GM18507 (cell line): ENCODE measurements at places on chromosomes 13 and 19.

DNA sequence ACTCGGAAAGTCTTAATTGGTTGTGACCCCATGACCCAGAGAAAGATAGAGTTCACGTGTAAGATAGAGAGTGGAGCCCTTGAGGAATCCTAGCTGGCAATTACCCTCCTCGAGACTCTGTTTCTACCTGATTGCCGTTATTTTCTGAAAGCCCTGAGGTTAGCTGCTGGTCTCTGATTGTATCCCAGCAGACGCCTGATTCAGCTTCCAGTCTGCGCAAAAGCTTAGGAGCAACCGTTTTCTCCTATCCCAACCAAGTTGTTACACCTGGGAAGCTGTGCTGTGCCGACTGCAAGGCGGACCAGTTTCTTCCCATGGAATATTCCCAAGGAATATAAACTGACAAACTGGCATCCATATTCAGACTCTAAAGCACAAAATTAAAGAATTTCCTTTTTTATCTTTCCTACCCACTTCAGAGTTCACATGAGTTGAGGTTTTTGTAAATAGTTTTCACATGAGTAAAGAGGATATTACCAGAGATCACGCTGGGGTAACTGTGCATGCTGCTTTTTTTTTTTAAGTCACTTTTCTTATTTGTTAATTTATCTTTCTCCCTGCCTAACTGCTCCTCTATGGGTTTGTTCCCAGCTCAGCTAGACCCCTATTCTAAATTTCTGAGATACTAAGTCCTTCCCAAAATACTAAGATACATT lies 1.5 kb upstream of the TRPC4 start:
- no peak for DNase-seq

- DNase-seq, result no peak
These were observed 449.7 kb downstream of the IRS2 start for GRCh38 chr13:109336730-109337129.

- no peak for DNase-seq
These were observed 14.0 kb upstream of the TNFSF14 start for GRCh38 chr19:6683971-6684370.

DNA sequence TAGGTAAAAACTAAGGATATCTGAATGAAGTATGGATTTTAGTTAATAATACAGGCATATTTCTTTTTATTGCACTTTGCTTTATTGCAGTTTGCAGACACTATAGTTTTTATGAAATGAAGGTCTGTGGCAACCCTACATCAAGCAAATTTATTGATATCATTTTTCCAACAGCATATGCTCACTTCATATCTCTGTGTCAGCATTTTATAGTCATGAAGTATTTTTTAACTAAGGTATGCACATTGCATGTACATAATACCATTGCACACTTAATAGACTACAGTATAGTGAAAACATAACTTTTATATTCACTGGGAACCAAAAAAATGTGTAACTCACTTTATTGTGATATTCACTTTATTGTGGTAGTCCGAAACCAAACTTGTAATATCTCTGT lies 236.3 kb downstream of the SUCLA2 start:
- DNase-seq, result no peak

GRCh38 chr13:32309312-32310133 lies 5.6 kb downstream of the ZAR1L start:
- DNase-seq, result no peak

- no peak for DNase-seq
These were observed 34.3 kb downstream of the ATP4B start for GRCh38 chr13:113623491-113624234.

DNA sequence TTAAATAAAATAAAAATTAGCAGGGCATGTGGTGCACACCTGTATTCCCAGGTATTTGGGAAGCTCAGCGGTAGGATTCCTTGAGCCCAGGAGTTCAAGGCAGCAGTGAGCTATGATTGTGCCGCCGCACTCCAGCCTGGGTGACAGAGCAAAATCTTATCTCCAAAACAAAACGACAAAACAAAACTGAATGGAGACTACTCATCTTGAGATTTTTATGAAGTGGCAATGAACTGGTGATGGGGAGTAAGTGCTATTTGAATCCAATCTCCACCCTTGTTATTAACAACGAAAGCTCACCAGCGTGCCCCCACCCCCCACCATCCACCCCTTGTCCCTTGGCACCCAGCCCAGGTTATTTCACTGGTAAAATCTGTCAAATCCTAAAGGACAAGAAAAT lies 45.2 kb upstream of the URI1 start:
- DNase-seq, result no peak

DNA sequence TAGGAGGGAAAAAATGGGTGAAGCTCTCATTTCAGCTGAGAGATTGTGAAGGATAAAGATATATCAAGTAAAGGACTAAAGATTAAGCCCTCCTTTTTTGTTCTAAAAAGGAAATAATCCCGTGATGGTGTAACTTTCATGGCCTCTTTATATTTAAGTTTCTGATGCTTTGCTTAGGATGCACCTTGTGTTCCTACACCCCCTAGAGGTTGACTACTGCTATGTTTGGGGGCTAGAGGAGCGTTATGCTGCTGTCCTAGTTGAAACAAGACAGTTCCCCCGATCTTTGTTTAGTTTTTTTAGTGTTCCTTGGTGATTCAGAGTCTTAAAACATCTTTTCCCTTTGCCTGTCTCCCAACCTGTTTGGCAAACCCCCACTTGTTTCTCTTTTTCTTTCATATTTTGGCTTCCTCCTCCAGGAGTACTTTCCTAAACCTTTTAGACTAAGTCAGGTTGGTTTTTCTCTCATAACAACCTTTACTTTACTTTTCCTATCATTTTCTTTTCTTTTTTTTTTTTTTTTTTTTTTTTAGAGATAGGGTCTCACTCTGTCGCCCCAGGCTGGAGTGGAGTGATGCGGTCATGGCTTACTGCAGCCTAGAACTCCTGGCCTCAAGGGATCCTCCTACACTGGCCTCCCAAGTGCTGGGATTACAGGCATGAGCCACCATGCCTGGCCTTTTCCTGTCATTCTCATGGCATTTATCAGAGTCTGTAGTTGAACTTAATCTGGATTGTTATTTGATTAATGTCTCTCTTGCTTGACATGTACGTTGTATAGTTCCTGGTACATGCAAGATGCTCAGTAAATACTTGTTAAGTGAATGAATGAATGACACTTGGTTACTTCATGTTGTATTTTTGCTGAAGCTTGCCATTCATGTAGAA lies 2.8 kb downstream of the UBA2 start:
- DNase-seq, result peak; percentile 36
